Kidney capillary endothelial cell (primary cell): ENCODE measurements at places on chromosomes 5 and 9.

DNA sequence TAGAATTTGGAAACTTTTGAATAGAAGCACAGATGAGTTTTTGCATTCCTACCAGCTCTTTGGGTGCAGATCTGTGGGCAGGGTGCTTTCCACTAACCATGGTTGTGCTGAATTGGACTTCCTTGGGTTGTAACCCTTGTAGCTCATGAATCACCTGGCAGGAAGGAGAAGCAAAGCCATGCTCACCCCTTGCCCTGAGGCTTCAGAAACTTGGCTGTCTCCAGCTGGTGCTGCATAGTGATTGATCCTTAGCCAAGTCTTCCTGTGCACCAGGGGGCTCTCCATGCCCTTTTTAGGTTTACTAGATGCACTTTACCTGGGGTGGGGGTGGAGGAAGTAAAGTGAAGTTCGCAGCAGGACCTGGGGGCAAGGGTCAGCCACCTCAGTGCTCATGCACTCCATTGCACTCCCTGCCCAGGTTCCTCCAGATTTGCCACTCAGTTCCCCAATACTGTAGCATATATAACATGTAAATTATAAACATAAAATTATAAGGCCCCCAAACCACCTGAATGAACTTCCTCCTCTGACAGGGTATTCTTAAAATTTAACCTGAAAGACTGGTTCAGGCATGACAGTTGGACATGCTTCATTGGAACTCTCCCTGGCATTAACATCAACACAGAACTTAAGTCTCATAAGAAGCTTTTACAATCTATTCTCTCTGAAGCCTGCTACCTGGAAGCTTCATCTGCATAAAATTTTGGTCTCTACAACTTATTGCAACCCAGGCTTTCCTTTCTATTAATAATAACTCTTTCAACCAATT, 25.8 kb upstream of the IFNA14 start:
- no peak for DNase-seq

DNA sequence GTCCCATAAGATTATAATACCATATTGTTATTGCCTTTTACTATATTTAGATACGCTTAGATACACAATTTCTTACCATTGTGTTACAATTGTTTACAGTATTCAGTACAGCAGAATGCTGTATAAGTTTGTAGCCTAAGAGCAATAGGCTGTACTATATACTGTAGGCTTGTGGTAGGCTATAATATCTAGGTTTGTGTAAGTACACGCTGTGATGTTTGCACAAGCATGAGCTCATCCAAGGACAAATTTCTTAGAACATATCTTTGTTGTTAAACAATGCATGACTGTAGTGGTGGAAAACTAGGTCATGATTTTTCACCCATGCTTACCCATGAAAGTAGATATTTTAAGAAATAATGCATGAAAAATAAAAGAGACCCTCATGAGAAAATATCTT, 509.4 kb upstream of the CDH18 start:
- no peak for DNase-seq

DNA sequence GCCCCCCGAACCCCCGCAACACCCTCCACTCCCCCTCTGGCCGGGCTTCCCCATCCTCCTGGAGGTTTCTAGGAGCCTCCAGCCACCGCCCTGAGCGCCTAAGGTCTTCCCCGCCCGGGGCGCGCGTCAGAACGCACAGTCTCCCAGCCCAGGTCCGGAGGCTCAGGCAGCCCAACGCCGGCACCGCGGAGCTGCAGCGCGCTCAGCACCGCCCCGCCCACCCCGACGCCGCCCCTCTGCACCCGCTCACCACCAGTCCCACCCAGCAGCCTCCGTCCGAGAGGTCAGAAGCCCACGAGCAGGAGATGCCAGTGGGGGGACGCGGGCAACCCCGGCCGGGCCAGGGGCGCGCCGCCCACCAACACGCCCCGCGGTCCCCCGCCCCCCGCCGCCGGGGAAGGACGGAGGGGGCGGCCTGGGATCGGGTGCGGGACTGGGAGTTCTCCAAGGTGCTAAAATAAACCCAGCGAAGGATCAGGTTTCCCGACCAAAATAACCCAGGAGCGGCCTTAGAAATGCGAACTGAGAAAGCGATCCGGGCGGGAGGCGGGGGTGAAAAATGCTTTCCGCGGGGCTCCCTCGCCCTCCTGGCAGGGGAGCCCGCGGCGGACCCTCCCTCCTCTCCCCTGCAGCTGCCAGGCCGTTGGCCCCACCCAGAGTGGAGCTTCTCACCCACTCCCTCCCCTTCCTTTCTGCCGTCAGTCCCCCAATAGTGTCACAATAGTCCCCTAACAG, 6.5 kb upstream of the FAM78A start:
- DNase-seq = no peak

GRCh38 chr9:19155106-19155935, 28.0 kb upstream of the PLIN2 start:
- DNase-seq = no peak

GRCh38 chr9:29609282-29609681, 2036.0 kb upstream of the C9orf72 start:
- DNase-seq = no peak

- DNase-seq = no peak
Observed at GRCh38 chr5:1950708-1951103, 68.0 kb upstream of the IRX4 start.

DNA sequence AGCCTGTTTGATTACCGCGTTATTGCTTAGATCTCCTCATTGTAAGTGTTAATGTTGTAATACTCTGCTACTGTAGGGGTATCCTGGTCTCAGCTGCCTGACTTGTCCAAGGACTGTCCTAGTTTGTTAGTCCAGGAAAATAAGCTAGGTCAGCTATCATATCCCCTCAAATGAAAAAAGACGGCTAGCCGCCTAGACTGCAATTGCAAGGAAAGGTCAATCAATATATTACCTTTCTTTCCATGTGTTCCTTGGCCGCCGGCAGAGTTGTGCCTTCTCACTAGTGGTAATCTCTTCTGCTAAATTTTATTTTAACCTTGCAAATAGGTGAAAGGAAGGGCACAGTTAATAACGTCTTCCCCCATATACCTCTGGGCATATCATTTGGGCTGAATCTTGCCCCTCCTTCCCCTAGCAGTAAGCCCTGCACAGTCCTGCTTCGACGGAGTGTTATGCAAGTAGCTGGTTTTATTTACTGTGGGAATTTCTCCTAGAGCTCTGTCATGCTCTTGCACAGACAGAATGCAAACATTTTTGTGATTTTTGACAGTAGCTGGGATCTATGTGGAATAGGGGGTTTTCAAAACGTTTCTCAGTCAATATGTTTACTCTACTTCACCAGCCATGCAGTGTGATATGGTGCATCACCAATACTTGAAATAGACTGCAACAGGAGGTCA, 288.5 kb downstream of the MAST4 start:
- DNase-seq = no peak

- DNase-seq = no peak
Observed at GRCh38 chr9:91445135-91445534, 21.5 kb upstream of the NFIL3 start.

GRCh38 chr9:13487936-13488335, 208.4 kb upstream of the MPDZ start:
- DNase-seq = no peak

DNA sequence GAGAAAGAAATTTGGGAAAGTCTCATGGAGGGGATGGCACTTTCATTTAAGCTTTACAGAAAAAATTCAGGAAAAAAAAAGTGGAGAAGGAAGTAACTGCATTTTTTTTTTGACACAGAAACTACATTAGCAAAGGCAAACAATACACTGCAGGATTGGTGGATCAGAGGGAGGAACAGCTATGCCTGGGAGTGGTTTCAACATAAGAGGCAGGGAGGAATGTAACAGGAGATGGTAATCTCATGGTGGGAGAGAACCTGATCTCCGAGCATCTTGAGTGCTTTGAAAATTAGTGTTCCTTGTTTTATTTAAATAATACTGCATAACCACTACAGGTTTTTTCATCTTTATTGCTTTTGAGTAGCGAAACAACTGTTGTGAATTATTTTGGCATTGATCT, 249.4 kb downstream of the FAM170A start:
- no peak for DNase-seq

GRCh38 chr9:76658510-76659231, 105.6 kb upstream of the PCA3 start:
- no peak for DNase-seq

DNA sequence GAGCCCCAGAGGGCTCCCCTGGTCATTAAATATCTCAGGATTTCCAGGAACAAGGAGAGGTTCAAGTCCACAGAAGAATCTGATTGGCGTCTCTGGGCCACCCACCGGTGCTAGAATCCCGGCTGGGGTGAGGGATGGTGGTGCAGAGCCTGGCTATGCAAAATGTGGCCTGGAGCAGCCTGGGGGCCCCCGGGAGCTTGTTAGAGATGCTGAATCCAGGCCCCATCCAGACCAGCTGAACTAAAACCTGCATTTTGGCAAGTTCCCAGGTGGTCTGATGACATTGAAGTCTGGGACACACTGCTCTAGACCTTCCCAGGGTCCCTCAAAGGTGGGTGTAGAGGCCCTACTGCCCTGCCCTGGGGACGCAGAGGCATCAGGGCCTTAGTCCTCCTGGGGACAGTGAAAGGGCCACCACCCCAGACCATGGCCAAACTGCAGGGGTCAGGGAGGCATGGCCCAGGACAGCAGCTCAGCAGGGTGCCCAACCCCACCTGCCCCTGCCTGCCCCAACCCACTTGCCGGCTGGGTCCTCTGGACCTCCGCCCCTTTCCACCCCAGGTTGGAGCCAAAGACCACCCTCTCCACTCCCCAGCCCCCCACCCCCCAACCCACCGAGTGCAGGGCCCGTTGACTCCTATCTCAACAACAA, 34.7 kb downstream of the ADAMTS2 start:
- DNase-seq = no peak

DNA sequence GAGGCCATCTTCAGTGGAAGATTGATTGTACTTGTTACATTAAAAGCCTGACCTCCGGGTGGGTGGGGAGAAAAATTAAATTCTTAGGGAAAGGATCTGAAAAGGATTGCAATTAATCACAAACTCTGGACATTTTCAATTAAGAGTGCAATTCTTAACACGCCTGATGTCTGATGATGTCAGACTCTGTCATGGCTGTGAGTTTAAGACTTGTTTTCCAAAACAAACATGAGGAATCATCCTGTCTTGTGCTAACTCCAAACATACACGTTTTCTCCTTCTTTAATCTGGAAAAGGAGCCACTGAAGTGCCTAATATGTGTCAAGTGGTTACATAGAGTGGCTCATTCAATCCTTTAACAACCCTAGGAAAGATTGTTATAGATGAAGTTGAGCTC, 60.4 kb upstream of the SMIM23 start:
- no peak for DNase-seq

DNA sequence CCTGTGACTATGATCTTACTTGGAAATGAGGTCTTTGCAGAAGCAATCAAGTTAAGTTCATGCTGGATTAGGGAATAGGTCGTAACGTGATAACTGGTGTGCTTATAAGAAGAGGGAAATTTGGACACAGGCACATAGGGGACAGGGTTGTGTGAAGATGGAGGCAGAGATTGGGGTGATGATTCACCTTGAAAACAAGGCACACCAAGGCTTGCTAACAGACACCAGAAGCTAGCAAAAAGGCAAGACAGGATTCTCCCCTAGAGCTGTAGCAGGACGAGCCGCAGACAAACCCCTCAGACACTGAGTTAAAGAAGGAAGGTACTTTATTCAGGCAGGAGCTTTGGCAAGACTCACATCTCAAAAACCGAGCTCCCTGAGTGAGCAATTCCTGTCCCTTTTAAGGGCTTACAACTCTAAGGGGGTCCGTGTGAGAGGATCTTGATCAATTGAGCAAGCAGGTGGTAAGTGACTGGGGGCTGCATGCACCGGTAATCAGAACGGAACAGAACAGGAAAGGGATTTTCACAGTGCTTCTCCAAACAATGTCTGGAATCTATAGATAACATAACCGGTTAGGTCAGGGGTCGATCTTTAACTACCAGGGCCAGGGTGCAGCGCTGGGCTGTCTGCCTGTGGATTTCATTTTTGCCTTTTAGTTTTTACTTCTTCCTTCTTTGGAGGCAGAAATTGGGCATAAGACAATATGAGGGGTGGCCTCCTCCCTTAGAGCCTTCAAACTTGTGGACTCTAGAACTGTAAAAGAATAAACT, 57.5 kb upstream of the S1PR3 start:
- DNase-seq = no peak

DNA sequence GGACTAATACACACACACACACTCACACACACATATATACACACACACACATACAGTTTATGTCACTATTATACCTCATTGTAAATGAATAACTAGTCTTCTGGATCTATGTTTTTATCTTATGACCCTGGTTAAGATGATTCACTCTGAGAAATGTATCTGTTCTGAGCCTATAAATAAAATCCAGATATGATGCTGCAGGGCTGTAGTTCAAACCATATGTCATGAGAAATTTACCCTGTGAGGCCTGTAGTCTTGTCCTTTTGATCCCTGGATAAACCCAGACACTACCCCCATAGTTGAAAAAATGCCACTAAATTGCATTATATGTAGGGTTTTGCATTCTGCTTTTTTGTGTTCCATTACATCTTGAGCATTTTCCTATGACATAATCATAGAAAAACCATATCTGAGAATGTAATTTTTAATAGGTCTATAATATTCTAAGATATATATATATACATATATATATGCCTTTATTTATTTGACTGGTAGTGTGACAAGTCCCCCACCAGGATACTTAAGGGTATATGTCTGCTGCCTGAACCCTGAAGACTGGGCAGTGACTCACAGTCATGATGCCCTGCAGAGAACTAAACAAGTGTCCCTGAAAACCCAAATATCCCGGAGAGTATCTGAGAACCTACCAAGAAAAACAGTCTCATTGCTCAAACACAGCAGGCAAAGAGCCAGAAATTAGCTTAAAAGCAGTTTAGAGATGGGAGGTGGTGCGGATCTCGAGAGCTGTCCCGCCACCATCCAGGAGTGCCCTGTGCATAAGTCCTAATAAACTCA, 18.4 kb upstream of the ALDOB start:
- no peak for DNase-seq

DNA sequence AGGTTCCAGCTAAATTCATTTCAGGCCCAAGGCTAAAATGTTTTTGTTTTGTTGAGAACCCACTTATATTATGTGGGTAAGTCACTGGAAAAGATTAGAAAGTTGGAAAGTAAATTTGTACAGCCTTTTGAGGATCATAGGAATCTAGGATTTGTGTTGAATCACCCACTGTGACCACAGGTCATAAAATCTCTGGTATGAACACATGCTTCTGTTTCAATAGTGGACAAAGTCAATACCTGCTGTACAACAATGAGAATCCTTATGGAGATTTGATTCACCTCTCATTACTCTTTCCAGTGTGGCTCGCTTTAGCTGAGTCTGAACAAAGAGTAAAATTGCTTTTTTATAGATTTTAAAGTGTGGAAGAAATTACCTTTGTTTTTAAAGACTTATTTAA, 369.5 kb downstream of the TMEM167A start:
- DNase-seq = no peak
